ENCODE measurements at places on chromosomes 4 and X. TPM values are rescaled to one million over a fixed set of nuclear protein-coding genes. Genes with fewer than 3 reads are reported as not detected.

The RNF212 gene
- 0.33 TPM for total RNA-seq

The CISD2 gene
- total RNA-seq: 26.8 TPM

The SH3D19 gene
- total RNA-seq: 69.3 TPM

The GRIA3 gene
- total RNA-seq: not detected

The FANCB gene
- 2.0 TPM for total RNA-seq

The PASD1 gene
- not detected for total RNA-seq

The ANOS1 gene
- 0.64 TPM for total RNA-seq

The TCEAL4 gene
- total RNA-seq: 104 TPM

The SLC30A9 gene
- 61.2 TPM for total RNA-seq

The MSANTD1 gene
- total RNA-seq: 0.68 TPM

The RBMXL3 gene
- total RNA-seq: not detected

The KLHL4 gene
- total RNA-seq: 0.64 TPM

The TDO2 gene
- not detected for total RNA-seq

The DGAT2L6 gene
- total RNA-seq: not detected

The GPR50 gene
- total RNA-seq: not detected

The FRMD7 gene
- total RNA-seq: not detected

The CLIC2 gene
- 0.50 TPM for total RNA-seq

The GPC3 gene
- total RNA-seq: not detected

The TMEM150C gene
- total RNA-seq: 0.59 TPM

The FDCSP gene
- not detected for total RNA-seq

The NDST3 gene
- total RNA-seq: not detected

The INPP4B gene
- 87.2 TPM for total RNA-seq

Measured in mammary epithelial cell (primary cell).